ENCODE measurements at places on chromosomes 3 and 15.

- peak; percentile 34 for DNase-seq
Measured at GRCh38 chr3:131526801-131527347, 24.1 kb upstream of the MRPL3 start.

DNA sequence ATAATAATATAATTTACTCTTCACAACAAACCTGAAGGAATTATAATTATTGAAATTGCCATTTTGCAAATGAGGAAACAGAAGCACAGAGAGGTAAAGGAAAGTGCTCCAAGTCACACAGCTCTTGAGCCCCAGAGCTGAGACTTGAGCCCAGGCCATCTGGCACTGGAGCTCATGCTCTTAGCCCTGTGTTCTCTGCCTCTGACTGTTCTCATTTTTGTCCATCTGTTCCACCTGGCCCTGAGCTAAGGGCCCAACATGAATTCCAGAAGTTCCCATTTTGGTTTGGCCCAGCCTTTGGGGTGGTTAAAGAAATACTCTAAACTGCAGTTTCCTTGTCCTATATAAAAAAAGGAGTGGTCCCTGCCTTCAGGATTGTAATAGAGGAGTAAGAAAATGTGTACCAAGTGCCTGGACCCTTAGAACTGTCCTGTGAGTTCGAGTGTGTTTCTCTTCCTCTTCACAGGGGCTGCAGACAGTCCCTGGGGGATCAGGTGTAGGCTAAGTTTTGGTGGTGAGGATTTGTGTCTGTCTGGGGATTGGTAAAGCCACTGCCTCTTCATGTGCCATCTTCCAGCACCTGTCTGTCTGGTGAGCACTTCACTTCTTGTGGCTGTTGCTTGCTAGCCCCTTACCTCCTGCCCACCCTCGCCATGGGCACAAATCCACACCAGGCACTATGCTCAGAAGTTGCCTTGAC is 91.8 kb downstream of the DNAJB8 start:
- DNase-seq = no peak

DNA sequence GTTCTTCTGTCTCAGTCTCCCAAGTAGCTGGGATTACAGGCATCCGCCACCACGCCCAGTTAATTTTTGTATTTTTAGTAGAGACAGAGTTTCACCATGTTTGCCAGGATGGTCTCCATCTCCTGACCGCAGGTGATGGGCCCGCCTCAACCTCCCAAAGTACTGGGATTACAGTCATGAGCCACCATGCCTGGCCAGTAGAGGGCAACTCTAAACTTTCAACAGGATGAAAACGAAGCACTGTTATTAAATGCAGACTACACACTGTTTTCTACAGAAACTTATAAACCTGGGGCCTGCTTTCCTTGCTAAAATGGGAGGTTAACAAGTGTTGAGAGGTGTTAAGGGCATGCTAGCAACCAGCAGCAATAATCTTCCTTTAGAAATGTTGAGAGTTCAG is 7.6 kb downstream of the ARPC4 start:
- no peak for DNase-seq

DNA sequence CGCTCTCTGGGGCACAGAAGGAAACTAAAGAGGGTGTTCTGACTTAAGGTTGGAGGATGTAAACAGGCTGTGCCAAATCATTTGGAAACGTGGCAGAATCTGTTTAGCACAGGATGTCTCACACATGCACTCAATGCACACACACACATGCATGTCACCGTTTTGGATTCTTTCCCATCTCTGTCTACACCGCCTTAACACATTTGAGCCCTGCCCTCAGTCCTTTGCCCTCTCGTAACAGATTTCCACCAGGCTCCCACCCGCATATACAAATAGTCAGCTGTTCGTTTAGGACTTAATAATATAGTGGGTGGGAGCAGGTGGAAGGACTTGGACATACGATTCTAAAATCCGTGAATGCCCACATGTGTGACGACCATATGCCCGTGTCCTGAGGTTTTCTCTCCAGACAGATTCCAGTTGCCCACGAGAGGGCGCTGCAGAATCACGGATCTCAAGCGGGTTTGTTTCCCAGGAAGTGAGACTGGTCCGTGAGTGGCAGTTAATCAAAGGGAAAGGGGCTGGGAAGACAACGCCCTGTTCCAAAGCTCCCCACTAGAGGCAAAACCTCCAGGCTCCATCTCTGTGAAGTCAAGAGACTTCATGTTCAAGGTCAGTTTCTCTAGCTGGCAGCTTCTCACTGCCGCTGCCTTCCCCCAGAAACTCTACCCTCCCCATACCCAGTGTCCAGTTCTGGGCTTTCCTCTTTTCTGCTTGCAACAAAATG is 44.5 kb downstream of the NOX5 start:
- peak; percentile 80 for DNase-seq

- no peak for DNase-seq
Measured at GRCh38 chr15:63482874-63483323, 21.5 kb upstream of the USP3 start.

GRCh38 chr3:25863416-25863959 is 73.6 kb downstream of the OXSM start:
- no peak for DNase-seq

All from brain microvascular endothelial cell (primary cell).